Activated CD8-positive, alpha-beta T cell treated with anti-CD3 and anti-CD28 coated beads, Interleukin-2, amount 10 ng/mL, durations not matched to agents 7 days and 5 days (primary cell): ENCODE measurements at places on chromosomes 5 and 9. TPM values are rescaled to one million over a fixed set of nuclear protein-coding genes. Genes with fewer than 3 reads are reported as not detected.

- DNase-seq: no peak
These were observed 73.4 kb downstream of the TMEM167A start for GRCh38 chr5:83003791-83004190.

DNA sequence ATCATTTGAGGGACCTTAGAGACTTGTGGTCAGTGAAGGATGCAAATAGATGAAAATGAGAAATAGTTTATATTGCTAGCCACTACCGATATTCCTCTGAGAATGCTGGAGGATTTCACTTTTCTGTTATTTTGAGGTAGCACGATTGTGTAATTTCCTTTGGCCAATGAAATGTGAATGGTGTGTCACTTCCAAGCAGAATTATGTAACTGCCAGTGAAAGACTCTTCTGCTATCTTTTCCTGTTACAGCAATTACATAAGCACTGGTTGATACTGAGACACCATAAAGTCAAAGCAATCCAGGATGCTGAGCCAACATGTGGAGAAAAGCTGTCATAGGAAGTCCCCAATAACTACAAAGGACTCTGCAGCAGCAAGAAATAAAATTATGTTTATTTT lies 3.6 kb upstream of the PCDHA2 start:
- no peak for DNase-seq

- DNase-seq: no peak
These were observed 10.0 kb downstream of the FAM13B start for GRCh38 chr5:138022912-138023311.

- DNase-seq: no peak
These were observed 12.9 kb downstream of the GRXCR2 start for GRCh38 chr5:145859897-145860296.

GRCh38 chr9:16343249-16344237 lies 526.9 kb downstream of the BNC2 start:
- DNase-seq: no peak

DNA sequence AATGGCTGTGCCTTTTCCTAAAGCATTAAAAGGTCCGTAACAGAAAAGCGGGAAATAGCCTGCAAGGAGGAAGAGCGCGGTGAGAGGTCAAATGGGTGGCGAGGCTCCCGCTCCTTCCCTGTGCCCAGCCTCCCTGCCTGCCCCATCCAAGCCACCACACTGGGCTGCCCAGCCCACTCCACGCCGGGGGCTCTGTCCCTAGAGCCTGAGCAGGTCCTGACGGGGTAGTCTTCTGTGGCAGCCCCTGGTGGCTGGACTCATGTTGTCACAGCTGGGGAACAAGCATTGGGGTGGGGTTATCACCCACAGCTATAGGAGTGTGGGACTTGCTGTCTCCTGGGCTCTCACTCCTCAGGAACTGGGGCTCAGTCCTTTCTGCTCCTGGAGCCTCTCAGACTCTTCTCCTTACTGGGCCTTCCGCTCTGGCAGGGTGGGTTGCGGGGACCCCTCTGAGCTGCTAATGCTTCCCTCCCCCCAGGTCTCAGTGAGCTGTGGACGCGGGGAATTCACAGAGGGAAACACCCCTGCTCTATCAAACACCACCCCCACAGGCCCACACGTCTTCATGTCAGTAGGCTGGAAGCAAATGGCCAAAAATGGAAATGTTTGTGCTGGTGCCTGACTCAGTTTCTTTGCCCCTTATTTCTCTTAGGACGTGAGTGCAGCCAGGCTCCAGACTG lies 152.4 kb upstream of the PHYKPL start:
- DNase-seq: no peak

- no peak for DNase-seq
These were observed 13.4 kb downstream of the ZBED3 start for GRCh38 chr5:77073667-77074066.

DNA sequence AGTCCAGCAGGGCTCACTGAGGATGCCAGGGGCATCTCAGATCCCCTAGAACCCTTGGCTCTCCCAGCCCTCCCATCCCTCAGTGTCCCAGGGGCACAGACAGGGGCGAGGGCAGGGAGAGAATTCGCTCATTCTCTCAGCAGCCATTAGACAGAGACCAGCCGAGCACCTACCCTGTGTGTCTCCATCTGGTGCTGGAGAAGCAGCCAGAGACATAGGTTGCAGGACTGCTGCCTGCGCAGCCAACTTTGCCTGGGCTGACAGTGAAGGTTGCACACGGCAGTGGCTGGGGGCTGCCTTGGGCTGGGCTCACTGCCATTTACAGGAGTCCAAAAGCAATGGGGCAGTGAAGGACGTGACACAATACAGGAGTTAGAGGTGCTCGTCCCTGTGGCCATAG lies 60.9 kb downstream of the OLFM1 start:
- DNase-seq: no peak

DNA sequence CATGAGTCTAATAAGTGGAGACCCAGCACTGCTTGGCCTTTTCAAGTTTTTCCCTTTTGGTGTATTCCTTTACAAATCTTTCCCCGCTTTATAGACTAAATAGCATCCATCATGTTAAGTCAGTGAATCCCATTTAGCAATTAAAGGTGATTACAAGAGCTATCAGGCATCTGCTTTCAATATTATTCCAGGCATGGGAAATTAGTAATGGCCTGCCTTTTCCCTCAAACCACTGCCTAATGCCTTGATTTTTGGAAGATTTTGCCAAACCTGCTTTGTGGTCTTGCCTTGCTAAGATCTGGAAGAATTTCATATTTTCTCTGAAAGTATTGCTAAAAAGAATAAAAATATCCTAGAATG lies 102.8 kb upstream of the GNA14 start:
- no peak for DNase-seq

GRCh38 chr5:52767217-52767743 lies 20.4 kb upstream of the ITGA1 start:
- no peak for DNase-seq

GRCh38 chr5:96434201-96434645 lies 1.2 kb upstream of the PCSK1 start:
- DNase-seq: peak; percentile 67

- peak; percentile 29 for DNase-seq
These were observed 13.5 kb downstream of the FBP1 start for GRCh38 chr9:94625835-94626234.

- DNase-seq: peak; percentile 33
These were observed 631 bp downstream of the B4GALT7 start for GRCh38 chr5:177600508-177601018.

- no peak for DNase-seq
These were observed 9.8 kb downstream of the PPP1R26 start for GRCh38 chr9:135489188-135489906.

DNA sequence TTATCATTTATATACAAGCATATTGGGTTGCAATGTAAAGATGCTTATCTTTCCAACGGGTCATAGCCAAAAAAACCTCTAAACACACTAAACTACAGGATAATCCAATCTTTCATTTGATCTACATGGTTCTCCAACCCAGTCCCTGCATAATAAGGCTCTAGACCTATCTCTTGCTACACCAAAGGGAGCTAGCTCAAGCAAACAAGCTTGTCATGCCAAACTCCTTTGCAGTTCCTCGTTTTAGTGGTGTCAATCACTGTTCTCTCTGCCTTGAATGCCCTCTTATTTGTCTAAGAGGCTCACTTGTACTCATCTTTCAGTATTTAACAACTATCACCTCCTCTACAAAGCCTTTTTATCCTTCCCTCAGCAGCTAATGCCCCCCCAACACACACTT lies 5.6 kb downstream of the HOMER1 start:
- DNase-seq: no peak

DNA sequence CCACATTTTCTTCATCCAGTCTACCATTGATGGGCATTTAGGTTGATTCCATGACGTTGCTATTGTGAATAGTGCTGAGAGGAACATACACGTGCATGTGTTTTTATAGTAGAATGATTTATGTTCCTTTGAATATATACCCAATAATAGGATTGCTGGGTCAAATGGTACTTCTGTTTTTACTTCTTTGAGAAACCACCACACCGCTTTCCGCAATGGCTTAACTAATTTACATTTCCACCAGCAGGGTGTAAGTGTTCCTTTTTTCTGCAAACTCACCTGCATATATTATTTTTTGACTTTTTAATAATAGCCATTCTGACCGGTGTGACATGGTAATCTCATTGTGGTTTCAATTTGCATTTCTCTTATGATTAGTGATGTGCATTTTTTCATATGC lies 82.2 kb upstream of the RFX3 start:
- DNase-seq: no peak

GRCh38 chr9:124187311-124187710 lies 70.4 kb upstream of the NEK6 start:
- peak; percentile 4 for DNase-seq

DNA sequence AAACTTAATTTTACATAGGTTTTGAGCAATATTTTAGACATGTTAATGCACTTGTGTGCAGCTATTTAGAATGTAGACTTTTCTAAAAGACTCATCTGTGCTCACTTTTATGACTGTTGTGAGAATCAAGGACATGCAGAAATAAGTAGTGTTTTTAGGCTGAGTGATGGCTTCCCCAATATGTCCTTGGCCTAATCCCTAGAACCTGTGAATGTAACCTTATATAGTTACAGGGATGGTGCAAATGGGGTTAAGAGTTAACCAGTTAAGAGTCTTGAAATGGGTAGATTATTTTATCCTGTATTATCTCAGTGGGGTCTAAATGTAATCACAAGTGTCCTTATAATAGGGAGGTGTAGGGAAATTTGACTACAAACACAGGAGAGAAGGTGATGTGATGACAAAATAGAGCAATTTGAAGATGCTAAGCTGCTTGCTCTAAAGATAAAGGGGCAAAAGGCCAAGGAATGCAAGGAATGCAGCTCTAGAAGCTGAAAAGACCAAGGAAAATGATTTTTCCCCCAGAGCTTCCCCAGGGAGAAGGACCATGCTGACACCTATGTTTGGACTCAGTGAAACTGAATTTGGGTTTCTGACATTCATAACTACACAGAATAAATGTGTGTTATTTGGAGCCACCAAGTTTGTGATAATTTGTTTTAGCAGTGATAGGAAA lies 298.0 kb upstream of the PAPPA start:
- DNase-seq: no peak

- no peak for DNase-seq
These were observed 110.6 kb downstream of the RAPGEF6 start for GRCh38 chr5:131524431-131524830.

DNA sequence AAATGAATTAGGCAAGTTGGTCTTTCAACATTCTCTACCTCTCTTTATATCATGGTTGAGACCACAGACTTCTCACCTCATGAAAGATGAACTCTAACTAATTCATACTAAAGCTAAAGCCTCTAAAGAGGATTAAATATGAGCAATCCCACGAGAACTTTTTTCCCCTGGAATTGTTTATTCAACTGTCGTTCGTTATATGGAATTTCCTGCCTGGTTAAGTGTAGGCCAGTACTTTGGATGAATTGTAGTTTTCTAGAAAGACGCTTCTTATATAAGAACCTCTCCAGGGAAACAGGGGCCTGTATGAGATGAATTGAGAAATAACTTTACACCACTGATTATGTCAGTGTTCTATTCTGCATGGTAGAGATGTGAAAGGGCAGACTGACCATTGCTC lies 42.9 kb downstream of the PDCD1LG2 start:
- DNase-seq: no peak

GRCh38 chr5:140607031-140607430 lies 25.9 kb downstream of the CD14 start:
- DNase-seq: no peak

DNA sequence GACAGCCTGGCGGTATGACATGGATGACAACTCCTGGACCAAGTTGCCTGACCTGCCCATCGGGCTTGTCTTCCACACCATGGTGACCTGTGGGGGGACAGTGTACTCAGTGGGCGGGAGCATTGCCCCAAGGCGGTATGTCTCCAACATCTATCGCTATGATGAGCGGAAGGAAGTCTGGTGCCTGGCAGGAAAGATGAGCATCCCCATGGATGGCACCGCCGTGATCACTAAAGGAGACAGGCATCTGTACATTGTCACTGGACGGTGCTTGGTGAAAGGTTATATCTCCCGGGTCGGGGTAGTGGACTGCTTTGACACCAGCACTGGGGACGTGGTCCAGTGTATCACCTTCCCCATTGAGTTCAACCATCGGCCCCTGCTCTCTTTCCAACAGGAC lies 1.3 kb downstream of the CCIN start:
- no peak for DNase-seq

DNA sequence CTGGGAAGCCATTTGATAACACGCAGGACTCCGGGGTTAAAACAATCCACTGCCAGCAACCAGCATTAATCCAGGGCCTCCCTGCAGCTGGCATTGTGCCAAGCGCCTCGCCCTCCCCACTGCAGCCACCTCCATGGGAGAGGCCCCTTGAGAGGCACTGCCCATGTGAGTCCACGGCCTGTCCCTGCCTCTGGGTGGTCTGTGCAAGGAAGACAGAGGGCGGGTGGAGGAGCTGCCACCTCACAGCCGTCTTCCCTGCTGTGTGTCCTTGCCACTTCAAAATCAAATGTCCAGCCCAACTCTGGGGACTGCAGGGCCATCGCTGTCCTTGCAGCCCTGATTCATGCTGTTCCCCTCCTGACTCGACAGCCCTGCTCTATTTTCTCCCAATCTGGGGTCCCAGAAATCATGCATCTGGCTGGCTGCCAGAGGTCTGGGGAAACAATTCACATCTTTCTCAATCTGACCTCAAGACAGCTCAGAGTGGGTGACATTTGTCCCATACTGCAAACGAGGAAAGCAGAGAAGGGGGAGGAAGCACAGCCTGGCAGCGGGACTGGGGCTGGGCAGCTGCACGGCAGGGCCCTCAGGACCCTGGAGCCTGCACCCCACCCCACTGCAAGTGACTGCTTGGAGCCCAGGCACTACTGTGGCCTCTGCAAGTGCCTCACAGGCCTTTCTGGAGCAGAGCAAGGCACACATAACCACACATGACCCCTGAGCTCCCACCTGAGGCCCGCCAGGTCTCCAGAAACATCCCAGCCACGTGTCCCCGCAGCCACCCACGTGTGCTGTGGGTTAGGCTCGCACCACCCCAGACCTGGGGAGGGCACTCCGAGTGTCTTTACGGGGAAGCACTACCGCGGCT lies 15.7 kb downstream of the BRD3OS start:
- DNase-seq: no peak

- no peak for DNase-seq
These were observed 386.1 kb upstream of the KIF2A start for GRCh38 chr5:61919920-61920319.

- no peak for DNase-seq
These were observed 536 bp upstream of the SLC6A7 start for GRCh38 chr5:150189326-150189725.

GRCh38 chr5:129820-130219 lies 37.9 kb downstream of the PLEKHG4B start:
- DNase-seq: no peak

DNA sequence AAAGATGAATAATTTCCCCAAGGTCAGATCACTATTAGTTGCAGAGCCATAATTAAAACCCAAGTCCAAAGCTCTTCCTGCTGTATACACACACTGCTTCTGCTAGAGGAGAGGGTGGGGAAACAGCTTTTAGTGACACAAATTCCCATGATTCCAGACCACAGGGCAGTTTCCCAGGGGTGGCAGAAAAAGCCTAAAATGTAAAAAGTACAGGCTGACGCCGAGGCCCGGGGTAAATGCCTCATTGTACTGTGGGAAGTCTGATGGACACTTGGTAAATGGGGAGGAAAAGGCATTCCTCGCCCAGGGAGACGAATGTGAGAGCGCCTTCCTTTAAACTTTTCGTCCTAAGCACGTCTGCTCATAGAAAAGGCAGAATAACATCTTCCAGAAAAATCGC lies 65.7 kb downstream of the DENND1A start:
- DNase-seq: no peak

Gene FOXD1
- total RNA-seq: 0.13 TPM

Gene HAVCR2
- 78.7 TPM for total RNA-seq

Gene ENC1
- 0.55 TPM for total RNA-seq

Gene NOXA1
- 0.52 TPM for total RNA-seq

Gene DDX4
- total RNA-seq: 0.61 TPM

Gene SV2C
- not detected for total RNA-seq

Gene SUSD3
- 59.6 TPM for total RNA-seq

Gene TEK
- total RNA-seq: not detected

Gene BAAT
- total RNA-seq: not detected
